Stimulated activated CD4-positive, alpha-beta T cell treated with anti-CD3 and anti-CD28 coated beads, TNF-alpha, amount 100 ng/mL, for 48 hours (primary cell): ENCODE measurements at places on chromosomes 6 and 20.

- no peak for DNase-seq
Measured at GRCh38 chr6:119343167-119343566, 6.4 kb downstream of the MAN1A1 start.

GRCh38 chr6:27669624-27670301 lies 196.9 kb upstream of the ZNF184 start:
- no peak for DNase-seq

DNA sequence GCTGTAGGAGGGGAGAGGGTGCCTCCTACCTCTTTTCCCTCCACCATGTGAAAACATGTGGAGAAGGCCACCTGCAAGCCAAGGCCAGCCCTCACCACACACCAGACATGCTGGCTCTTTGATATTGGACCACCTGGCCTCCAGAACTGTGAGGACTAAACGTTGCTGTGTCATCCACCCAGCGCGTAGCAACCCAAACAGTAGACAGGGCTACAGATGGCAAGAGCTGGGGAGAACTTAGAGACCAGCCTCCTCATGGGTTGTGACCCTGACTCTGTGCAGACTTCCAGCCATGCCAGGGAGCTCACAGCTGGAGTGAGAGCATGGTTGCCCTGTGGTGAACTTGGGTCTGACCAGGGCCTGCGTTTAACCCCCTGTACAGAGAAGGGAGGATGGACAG lies 195.9 kb upstream of the CST7 start:
- no peak for DNase-seq

- DNase-seq, result no peak
Measured at GRCh38 chr6:124622351-124622750, 339.9 kb upstream of the RNF217 start.

DNA sequence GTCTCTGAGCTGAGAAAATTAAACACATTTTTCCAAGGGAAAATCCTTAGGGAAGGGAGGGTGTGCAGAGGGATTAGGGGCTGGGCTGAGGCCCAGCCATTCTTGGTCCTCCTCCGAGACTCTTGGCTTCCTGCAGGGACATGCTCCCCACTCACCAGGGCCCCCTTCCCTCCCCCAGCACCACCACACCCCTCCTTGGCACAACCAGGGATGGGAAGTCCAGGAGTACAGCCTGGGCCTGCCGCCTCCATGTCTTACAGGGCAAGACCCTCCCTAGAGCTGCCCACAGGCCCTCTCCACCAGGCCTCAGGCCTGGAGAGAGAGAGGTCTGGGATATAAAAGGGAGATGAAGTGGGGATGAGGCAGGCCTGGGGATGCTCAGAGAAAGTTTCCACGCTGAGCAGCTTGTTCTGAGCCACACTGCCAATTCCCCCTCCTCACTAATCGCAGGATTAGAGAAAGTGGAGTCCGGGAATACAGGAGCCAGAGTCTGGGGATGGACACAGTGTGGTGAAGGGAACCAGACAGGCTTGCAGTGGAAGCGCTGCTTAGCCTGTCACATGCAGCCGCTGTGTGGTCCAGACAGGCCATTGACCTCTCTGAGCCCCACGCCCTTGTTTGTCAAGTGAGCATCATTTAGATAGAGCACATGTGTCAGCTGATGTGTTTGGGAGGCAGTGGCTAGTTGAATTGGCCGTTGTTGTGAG lies 105.5 kb downstream of the MRPL14 start:
- no peak for DNase-seq

- DNase-seq, result peak; percentile 19
Measured at GRCh38 chr20:21395666-21396598, 1.4 kb downstream of the NKX2-4 start.

DNA sequence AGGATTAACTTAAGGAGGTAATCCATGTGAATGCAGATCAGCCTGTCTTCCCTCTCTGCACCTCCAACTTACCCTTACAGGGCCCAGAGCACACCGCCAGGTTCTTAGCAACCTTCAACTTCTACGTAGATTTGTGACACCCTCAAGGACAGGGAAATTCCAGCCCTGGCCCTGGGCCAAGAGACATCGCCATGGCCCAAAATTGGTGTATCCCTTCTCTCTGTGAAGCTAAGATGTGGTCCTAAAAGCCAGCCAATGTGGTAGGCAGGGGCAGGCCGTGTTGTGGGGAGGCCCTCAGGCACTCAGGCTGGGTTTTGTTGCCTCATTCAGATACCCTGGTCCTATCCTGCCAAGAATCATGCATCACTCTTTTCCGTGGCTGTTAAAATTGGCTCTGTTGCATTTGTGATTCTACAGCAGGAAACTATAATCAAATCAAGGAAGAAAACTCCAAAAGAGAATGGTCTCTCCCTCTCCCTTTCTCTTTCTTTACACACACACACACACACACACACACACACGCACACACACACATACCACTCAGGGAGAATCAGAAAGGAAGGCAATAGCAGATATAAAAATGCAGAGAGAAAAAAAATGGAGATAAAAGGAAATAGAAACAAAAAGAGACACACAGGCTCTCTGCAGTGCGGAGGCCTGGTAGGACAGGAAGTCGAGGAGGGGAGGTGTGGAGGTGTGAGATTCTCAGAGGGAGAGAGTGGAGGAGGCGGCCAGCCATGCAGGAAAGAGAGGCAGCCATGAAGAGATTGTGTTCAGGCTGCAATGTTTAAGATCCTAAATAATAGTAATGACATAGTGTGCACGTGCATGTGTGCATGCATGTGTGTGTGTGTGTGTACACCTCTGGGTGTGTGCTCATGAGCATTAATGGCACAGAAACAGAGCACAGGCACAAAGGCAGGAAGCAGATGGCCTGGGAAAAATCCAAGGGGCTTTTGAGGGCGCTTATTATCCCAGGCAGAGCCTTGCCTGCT lies 201.8 kb upstream of the LRFN2 start:
- DNase-seq, result peak; percentile 9

DNA sequence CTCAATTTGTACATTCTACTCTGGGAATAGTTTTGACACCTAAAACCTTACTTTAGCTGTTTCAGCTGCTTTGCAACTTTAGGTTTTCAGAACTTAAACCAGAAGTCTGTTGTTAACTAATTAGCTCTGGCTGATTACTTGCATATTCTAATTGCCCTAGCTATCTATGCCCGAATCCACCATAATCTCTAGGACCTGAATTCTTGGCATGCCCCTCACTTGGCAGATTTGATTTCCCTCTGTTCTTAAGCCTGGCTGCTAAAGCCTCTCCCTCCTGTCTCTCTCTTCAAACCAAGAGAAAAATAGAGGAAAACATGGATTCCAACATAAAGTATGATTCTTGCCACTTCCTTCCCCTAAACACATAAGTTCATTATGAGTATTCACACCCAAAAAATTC lies 35.0 kb upstream of the LIN28B start:
- no peak for DNase-seq

DNA sequence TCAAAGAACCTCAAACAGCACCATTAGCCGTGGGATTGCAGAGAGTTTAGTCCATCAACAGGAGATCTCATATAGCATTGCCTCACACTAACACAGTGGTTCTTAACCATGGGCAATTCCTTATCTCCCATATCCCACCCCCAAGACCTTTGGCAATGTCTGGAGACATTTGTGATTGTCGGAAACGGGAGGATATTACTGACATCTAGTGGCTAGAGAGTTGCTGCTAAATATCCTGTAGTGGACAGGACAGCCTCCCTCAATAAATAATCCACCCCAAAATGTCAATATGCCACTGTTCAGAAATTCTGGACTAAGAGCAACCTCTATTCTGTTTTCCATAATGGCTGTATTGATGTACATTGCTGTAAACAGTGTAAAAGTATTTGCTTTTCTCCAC lies 210.1 kb upstream of the CCN2 start:
- DNase-seq, result no peak

GRCh38 chr20:40343390-40343789 lies 345.6 kb downstream of the MAFB start:
- no peak for DNase-seq

DNA sequence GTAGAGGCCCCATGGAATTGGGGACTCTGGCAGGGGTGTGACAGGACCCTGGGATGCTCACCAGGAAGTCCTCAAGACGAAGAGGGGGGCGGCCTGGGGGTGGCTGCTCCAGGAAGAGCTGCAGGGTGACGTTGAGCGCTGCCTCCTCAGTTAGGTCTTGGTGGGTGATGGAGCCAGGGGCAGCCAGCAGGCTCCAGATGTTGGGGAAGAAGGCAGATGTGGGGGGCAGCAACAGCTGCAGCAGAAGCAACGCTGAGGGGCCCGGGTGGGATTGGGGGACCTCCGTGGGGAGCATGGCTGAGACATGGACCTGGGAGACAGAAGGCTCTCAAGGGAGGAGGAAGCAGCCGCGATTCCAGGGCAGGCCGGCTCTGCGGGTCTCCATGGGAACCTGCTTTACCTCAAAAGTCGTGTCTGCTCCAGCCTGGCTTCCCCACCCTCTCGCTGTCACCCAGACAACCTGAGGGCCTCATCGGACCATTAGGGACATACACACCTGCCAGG lies 591 bp downstream of the VWA7 start:
- no peak for DNase-seq

DNA sequence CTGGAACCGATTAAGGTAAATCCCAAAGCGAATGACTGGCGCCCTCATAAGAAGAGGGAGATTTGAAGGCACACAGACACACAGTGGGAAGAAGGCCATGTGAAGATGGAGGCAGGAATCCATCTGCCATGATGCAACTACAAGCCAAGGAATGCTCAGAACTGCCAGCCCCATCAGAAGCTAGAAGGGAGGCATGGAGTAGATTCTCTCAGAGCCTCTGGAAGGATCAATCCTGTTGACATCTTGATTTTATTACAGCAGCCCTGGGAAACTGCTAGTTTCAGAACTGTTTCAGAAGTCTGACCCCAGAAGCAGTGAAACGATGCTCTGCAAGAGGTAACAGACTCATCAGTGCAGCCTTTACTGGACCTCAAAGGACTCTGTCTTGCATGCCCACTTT lies 103.5 kb upstream of the GPR6 start:
- DNase-seq, result no peak

- DNase-seq, result no peak
Measured at GRCh38 chr6:137798846-137799245, 68.2 kb upstream of the TNFAIP3 start.

- no peak for DNase-seq
Measured at GRCh38 chr6:98092331-98092730, 742.0 kb upstream of the POU3F2 start.

- DNase-seq, result no peak
Measured at GRCh38 chr20:12237772-12238171, 320.1 kb downstream of the BTBD3 start.

GRCh38 chr20:32079655-32080109 lies 27.6 kb downstream of the HCK start:
- DNase-seq, result no peak

- DNase-seq, result no peak
Measured at GRCh38 chr6:45447716-45448115, 70.0 kb upstream of the SUPT3H start.
